Stimulated activated CD8-positive, alpha-beta memory T cell treated with anti-CD3 and anti-CD28 coated beads, Interleukin-4, amount 100 ng/mL, for 4 hours (primary cell): ENCODE measurements at places on chromosomes 5 and 9.

- DNase-seq, result no peak
Observed at GRCh38 chr5:93582677-93583438, at the start of gene NR2F1. Gene NR2F1 (plus strand): TSS chr5:93583222. CDS start chr5:93585024, 1,802 bp downstream.

GRCh38 chr9:35859310-35859989, 10.8 kb downstream of the OR13J1 start:
- DNase-seq, result no peak

DNA sequence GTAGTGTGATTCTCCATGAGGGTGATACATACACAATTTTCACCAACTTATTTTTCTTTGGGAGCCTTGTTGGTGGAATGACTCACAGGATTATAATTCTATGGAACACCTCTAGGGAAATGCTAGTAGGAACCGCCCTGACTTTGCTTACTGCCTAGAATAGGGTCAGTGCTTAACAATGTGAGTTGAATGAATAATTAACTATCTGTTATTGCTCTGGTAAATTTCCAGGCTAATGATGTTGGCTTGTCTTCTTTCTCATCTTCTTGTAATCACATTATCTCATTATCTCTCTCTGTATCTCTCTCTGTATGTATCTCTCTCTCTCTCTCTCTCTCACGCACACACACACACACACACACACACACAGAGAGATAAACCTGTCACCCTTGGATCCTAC, 291.1 kb downstream of the TRIM32 start:
- DNase-seq, result no peak

DNA sequence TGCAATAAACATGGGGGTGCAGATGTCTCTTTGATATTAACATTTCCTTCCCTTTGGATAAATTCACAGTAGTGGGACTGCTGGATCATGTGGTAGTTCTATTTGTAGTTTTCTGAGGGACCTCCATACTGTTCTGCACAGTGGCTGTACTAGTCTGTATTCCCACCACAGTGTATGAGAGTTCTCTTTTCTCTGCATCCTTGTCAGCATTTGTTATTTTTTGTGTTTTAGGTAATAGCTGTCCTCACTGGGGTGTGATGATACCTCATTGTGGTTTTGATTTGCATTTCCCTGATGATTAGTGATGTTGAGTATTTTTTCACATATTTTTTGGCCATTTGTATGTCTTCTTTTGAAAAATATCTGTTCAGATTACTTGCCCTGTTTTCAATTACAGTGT, 562.5 kb downstream of the CSNK1G3 start:
- no peak for DNase-seq

GRCh38 chr9:3954331-3955304, 345.2 kb downstream of the GLIS3 start:
- no peak for DNase-seq
